ENCODE measurements at places on chromosomes 11 and 22.

- no peak for DNase-seq
These were observed 59.6 kb downstream of the ATXN10 start for GRCh38 chr22:45731041-45731797.

DNA sequence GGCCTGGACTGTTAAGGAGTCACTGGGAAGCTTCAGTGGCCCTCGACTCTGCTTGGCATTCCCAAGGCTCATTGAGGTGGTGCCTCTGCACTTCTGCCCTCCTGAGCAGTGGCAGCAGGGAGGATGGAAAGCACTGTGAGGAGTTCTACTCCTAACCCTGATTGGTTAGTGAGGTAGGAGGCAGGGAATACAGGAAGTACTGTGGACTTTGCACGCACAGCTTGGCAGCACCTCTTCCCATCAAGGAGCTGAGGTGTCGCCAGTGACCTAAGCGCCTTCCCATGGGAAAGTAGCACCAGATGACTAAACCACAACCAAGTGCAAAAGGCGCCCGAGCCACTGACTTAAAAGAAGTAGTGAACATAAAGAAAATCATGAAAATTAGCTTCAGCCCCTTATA lies 152.5 kb upstream of the CADM1 start:
- DNase-seq, result no peak

DNA sequence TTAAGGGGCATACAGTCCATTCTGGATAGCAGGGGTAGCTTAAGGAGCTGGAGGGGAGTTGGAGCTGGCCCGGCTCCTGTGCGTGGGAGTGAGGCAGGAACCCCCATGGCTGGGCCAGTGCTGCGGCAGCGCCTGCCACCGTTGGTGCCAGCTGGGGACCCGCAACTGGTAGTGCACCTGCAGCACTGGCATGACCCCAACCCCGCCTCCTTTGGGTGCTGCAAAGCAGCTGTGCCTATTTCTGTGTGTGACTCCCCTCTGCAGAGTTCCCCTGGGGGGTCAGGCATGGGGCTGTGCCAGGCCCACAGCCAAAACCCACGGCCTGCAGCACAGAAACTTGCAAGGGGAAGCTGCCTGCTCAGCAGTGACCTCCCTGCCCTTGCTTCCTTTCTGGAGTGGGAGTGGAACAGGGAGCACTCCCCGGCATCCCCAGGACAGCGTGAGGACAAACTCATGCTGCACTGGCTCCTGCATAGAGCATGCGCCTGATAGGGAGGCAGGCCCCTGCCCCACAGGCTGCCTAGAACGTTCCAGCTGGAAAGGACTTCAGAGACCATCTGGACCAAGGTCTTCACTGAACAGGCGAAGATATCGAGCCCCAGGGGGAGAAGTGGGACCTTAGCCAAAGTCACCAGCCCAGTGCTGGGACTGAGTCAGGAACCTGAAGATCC lies 26.2 kb upstream of the RAB1B start:
- DNase-seq, result no peak

GRCh38 chr11:122513997-122514396 lies 141.5 kb upstream of the UBASH3B start:
- no peak for DNase-seq

DNA sequence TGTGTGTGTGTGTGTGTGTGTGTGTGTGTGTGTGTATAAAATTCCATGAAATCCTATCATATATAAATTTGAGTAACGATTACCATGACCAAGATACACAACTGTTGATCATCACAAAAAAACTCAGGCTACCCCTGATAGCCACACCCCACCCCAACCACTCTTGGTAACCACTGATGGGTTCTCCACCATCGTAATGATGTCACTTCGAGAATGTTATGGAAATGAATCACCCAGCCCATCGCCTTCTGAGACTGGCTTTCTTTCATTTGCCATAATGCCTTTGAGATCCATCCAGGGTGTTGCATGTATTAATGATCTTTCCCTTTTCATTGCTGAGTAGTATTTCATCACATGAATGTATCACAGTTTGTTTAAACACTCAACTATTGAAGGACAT lies 496.0 kb downstream of the MIAT start:
- no peak for DNase-seq

GRCh38 chr11:35618497-35619115 lies 346 bp downstream of the FJX1 start:
- no peak for DNase-seq

DNA sequence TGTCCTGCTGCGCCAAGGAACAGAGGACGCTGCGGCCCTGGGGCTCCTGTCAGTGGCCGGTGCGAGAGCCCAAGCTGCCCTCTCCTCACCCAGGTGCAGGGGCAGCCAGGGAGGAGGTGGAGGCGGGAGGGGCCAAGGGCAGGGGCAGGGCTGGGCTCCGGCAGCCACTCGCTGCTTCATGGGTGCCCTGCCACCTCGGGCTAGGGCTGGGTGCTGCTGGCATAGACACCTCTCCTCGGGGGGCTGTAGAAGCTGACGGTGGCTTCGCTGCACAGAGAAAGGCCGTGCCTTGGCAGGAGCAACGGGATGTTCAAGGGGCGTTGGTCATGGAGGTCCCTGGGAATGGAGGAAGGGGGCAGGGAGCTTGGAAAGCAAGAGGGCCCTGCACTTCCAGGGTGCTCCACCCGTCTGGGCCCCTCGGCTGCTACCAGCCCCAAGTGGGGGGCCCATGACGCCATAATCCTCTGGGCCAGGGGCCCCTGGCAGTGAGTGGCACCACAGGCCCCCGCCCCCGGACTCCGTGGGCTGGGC lies 1.6 kb upstream of the TBX1 start:
- DNase-seq, result no peak

DNA sequence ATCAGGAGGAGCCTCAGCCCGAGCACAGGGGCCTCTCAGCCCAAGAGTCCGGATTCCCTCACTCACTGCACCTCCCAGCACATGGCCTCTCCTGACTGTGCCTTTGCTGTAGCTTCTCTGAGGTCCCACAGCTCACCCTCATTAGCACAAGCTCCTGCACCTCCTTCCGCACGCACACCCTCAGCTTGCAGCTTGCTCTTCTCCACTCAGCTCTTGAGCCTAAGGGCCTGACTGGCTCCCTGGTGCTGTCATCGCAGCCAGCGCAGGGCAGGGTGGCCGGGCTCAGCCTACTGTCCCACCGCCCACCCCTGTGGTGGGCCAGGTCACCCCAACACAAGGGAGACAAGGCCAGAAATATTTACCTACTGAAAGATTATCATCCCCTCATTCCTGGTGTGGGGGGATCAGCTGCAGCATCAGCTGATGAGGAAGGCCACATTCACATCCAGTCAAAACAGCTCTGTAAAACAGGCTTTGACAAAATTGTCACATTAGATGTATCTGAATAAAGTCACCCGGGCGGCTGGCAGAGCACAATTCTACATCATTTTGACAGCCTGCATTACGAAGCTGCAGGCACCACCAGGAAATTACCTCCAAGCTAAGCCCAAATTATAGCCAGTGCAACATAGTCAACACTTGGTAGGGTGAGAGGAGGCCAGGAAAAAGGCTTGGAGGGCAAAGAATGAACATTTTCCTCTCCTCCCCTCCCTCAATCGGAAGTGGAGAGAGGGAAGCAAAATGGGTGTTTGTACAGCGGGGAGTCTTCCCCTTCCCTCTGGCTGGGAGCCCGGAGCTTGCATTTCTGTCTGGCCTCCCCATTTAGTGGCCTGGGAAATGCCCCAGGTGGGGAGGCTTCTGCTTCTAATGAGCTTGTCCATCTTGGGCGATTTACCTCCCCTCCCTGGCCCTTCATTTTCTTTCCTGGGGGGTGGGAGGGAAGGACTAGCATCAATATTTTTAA lies 29.5 kb upstream of the IGSF9B start:
- DNase-seq, result no peak

DNA sequence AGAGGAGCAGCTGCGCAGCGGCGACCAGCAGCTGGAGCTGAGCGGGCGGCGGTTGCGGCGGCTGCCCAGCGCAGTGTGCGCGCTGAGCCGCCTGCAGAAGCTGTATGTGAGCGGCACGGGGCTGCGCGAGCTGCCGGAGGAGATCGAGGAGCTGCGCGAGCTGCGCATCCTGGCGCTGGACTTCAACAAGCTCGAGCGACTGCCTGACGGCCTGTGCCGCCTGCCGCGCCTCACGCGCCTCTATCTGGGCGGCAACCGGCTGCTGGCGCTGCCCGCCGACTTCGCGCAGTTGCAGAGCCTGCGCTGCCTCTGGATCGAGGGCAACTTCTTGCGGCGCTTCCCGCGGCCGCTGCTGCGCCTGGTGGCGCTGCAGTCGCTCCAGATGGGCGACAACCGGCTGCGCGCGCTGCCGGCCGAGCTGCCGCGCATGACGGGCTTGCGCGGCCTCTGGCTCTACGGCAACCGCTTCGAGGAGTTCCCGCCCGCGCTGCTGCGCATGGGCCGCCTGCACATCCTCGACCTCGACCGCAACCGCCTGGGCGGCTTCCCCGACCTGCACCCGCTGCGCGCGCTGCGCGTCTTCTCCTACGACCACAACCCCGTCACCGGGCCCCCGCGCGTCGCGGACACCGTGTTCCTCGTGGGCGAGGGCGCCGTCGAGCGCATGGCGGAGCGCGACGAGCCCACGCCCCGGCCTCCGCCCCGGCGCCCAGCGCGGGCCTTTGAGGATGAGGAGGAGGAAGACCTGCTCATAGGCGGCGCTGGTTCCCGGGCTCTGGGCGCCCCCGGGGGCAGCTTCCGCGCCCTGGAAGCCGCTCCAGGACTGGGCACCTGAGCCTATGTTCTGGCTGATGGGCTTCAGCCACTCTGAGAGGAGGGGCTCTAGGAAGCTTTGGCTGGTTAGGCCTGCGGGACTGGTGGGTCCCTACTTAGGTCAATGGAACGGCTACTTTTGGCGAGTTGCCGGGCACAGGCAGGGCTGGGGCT lies 787 bp downstream of the LRRC10B start:
- peak; percentile 30 for DNase-seq

- DNase-seq, result no peak
These were observed 4.8 kb upstream of the NOX4 start for GRCh38 chr11:89495951-89496350.

DNA sequence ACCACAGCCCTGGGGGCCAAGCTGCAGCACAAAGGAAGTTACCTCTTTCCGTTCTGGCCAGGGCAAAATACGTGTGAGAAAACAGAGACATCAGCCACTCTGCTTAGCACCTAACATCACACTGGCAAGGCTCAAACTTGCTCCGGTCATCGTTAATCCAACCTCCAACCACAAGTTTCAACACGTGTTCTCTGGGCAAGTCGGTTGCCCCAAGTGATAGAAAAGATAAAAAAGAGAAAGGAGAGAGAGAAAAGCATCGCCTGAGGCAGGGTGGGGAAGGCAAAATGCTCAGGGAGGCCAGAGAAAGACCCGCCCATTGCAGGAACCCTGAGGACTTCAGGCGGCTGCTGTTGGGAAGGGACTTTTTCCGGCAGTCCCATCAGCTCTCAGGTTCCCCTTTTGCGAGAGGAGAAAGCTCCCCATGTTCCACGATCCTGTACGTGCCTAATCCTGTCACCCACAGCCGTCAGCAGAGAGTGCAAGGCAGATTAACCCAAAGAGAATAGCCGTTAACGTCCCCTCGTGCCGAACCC lies 18.5 kb upstream of the B4GALNT4 start:
- no peak for DNase-seq

GRCh38 chr22:36465232-36466021 lies 16.0 kb downstream of the TXN2 start:
- no peak for DNase-seq

DNA sequence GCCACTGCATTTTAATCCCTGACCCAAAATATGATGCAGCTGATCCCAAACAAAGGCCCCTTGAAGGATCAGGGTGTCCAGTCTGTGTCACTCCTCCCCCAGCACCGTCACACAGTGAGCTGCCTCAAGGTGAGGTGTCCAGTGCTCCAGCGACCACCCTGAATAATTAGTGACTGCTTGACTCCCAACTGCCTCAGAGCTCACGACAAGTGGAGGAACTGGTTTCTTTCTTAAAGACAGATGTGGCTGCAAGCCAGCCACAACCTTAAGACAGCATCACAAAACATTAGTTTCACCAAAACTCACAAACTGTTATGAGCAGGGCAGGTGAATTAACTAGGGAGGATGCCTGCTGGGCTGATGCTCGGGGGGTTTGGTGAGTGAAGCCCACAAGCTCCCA lies 74.6 kb downstream of the PIWIL3 start:
- no peak for DNase-seq

DNA sequence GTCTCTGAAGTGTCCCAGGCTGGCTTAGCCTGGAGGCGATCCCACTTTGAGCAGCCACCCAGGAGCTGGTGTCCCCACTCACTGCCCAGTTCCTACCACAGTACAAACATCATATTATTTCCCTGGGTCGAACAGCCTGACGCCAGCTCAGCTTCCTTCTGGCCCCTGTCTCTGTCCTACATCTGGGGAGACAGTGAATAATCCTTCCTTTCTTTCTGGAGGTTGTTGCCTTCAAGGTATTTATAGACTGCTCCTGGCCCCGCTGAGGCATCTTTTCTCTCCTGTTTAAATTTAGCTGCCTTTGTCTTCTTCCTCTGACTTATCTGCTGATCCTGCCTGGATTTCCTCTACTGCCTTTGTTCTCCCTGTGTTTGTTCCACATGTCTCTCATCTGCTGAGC lies 56.8 kb upstream of the LRRC55 start:
- no peak for DNase-seq

GRCh38 chr11:107821199-107821927 lies 37.2 kb downstream of the SLC35F2 start:
- DNase-seq, result no peak

DNA sequence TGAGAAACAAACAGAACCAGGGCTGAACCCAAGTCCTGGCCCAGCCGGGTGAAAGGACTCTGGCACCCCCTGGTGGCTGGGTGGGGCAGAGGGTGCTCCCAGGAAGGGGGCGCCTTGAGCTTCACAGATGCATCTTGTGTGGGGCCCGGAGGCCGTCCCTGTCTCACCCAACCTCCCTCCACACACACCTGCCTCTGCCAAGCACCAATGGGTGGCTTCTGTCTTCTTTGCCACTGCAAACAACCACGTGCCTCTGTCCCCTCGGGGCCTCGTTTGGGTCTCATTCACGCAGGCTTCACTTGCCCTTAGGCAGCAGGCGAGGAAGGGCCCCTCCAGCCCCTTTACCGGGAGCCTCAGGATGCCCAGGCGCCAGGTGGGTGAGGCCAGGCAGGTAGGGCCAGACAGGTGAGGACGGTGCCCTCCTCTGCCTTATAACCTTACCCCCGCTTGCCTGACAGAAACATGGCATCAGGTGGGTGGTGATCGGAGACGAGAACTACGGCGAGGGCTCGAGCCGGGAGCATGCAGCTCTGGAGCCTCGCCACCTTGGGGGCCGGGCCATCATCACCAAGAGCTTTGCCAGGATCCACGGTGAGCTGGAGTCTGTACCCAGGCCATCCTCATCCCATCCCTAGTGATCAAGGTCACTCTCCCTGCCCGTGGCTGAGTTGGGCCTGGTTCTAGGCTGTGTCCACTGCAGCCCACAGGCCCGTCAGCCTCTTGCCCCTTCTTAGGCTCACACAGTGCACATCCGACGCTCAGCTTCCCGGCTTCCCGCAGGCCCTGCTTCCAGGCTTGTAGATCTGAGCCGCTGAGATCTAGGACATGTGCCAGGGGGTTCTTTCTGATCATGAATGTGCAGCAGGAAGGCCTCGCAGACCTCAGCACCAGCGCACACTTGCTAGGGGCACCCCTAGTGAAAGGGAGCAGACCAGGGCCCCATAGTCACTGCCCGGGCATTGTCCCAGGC lies 17.2 kb downstream of the POLR3H start:
- peak; percentile 55 for DNase-seq

GRCh38 chr22:49724893-49725489 lies 102.7 kb downstream of the BRD1 start:
- DNase-seq, result peak; percentile 48

GRCh38 chr11:95337175-95337957 lies 106.4 kb upstream of the SESN3 start:
- DNase-seq, result no peak

- no peak for DNase-seq
These were observed 49.0 kb downstream of the SC5D start for GRCh38 chr11:121341609-121342008.

GRCh38 chr11:82980292-82980691 lies 78.8 kb downstream of the DDIAS start:
- no peak for DNase-seq

GRCh38 chr22:24289114-24289513 lies 18.5 kb downstream of the SPECC1L start:
- no peak for DNase-seq

Data from activated T-helper 1 cell treated with Interleukin-2 at 50 U/mL for 16 hours (primary cell).